Activated CD8-positive, alpha-beta memory T cell treated with anti-CD3 and anti-CD28 coated beads, Interleukin-2, amount 10 ng/mL, durations not matched to agents 7 days and 5 days (primary cell): ENCODE measurements at places on chromosomes 7 and 10. TPM values are rescaled to one million over a fixed set of nuclear protein-coding genes. Genes with fewer than 3 reads are reported as not detected.

GRCh38 chr10:71742301-71743088, 22.9 kb upstream of the C10orf105 start:
- H3K4me1 ChIP-seq = peaks cover 78% of the 10 kb centered on the region
- H3K27ac ChIP-seq = peak overlapping the region; percentile 78
- no peaks in the 10 kb centered on the region for H3K27me3 ChIP-seq
- H3K36me3 ChIP-seq = no peaks in the 10 kb centered on the region
- DNase-seq = peak; percentile 70

DNA sequence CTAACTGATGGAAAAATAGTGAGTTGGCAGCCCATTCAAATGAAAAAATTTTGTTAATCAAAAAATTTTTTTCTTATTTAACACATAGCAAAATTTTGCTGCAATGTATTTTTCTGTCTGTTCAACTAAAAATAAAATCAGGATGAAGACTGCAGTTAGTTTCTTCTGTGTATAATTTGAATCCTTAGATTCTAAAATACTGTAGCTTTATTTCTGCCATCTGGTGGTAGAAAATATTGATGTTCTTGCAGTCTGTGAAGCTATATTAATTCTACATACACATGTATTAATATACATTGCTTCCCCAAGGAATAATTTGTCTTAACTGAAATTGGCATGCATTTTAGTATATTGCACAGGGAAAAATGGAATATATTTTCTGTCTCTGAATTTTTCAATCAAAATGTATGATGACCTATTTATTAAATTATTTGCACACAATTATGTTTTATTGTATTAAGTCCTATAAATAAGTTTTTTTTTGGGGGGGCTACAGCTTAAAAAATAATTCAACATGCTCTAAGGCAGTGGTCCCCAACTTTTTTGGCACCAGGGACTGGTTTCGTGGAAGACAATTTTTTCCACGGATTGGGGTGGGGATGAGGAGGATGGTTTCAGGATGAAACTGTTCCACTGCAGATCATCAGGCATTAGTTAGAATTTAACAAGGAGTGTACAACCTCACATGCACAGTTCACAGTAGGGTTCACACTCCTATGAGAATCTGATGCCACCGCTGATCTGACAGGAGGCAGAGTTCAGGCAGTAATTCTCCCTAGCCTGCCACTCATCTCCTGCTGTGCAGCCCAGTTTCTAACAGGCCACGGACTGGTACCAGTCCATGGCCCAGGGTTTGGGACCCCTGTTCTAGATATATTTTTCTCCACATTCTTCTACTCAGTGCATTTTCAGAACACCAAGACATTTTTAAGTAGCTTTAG, 119.4 kb downstream of the GNAT3 start:
- H3K36me3 ChIP-seq = no peaks in the 10 kb centered on the region
- no peak overlapping the region for H3K4me3 ChIP-seq
- H3K27ac ChIP-seq = no peak overlapping the region
- H3K4me1 ChIP-seq = no peaks in the 10 kb centered on the region

GTF2IRD1 gene
- total RNA-seq = 0.66 TPM

DNA sequence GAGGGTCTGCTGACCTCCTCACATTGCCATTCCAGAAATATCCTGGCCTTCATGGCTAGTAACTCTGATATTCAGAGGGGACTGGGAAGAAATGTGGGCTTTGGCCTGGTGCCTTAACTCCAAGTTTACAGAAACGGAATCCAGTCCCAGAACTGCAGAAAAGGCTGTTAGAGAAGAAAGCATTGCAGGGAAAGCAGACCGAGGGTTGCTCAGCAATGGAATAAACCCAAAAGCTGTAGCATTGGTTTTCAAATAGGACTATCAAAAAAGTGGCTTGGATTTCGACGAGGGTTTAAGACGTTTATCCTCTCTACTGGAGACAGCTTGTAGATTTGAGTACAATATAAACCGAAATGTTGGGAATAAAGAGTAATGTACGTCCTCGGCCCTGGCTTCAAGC, 425.8 kb upstream of the FOXK1 start:
- no peaks in the 10 kb centered on the region for H3K4me1 ChIP-seq
- H3K27ac ChIP-seq = no peak overlapping the region
- H3K27me3 ChIP-seq = no peaks in the 10 kb centered on the region
- DNase-seq = no peak

PSPH gene
- total RNA-seq = 22.2 TPM

TFEC gene
- 1.0 TPM for total RNA-seq

- H3K4me3 ChIP-seq = no peak overlapping the region
- no peak overlapping the region for H3K27ac ChIP-seq
- no peak for DNase-seq
- H3K4me1 ChIP-seq = no peaks in the 10 kb centered on the region
These were observed 361.4 kb upstream of the VSTM2A start for GRCh38 chr7:54180796-54181195.

GRCh38 chr10:48594803-48595538, 9.9 kb downstream of the ARHGAP22 start:
- no peaks in the 10 kb centered on the region for H3K36me3 ChIP-seq
- peak; percentile 8 for DNase-seq
- no peak overlapping the region for H3K27ac ChIP-seq
- peaks cover 4% of the 10 kb centered on the region for H3K27me3 ChIP-seq
- no peaks in the 10 kb centered on the region for H3K4me1 ChIP-seq

VSTM2A gene
- not detected for total RNA-seq

GRCh38 chr10:36462194-36462593, 663.2 kb upstream of the ANKRD30A start:
- H3K4me1 ChIP-seq = no peaks in the 10 kb centered on the region
- H3K27me3 ChIP-seq = no peaks in the 10 kb centered on the region
- DNase-seq = no peak

DNA sequence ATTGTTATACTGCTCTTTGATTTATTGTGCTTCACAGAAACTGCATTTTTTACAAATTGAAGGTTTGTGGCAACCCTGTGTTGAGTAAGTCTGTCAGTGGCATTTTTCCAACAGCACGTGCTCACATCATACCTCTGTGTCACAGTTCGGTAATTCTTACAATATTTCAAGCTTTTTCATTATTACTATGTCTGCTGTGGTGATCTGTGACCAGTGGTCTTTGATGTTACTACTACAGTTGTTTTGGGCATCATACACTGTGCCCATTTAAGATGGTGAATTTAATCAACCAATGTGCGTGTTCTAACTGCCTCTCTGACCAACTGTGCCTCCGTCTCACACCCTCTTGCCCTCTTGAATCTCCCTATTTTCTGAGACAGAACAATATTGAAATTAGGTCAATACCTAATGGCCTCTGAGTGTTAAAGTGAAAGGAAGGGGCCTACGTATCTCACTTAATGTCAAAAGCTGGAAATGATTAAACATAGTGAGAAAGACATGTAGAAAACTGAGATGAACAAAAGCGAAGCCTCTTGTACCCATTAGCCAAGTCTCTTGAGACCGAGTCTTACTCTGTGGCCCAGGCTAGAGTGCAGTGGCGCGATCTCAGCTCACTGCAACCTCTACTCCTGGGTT, 20.2 kb upstream of the ASL start:
- H3K4me3 ChIP-seq = no peak overlapping the region
- DNase-seq = no peak
- no peaks in the 10 kb centered on the region for H3K36me3 ChIP-seq

DNA sequence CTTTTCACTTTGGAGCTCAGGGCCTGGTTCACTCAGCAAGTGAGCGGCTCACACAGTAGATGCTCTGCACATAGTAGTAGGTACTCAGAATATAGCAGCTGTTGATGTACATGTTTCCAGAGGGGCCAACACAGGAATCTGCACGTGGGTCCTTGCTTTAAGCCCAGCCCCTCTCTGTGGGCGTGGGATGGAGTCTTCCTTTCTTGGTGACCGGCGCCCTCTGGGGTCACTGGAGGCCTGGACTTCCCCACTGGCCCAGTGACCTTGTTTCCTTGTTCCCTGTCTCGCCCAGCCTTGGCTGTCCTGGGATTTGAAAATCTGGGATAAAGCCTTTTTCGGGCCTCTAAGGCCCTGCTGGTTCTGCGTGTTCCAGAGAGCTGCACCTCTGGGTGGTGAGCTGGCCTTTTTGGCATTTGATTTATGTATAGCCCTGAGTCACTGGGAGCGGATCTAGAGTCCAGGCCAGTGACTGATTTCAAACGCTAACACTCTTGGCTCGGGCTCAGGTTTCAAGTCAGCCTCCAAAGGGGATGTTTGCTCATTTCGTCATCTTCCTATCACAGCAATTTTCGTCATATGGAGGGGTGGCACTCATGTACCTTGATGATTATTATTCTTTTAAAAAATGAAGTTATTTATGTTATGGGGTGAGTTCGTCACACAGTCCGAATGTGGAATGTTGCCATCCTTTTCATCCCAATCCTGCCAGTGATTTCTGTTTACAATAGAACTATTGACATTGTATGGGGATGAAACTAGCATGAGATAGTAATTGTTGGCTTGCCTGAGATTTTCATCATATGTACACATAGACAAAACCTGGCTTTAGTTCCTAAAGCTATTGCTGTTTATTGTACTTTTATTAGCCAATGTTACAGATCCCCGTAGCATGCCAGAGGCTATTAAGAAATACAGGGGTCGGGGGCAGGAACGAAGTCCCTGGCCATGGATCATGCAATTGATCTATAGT, 65.5 kb downstream of the CUX1 start:
- no peak overlapping the region for H3K4me3 ChIP-seq
- no peak for DNase-seq
- H3K4me1 ChIP-seq = peaks cover 7% of the 10 kb centered on the region
- H3K36me3 ChIP-seq = no peaks in the 10 kb centered on the region
- H3K27ac ChIP-seq = no peak overlapping the region

- no peaks in the 10 kb centered on the region for H3K36me3 ChIP-seq
- no peaks in the 10 kb centered on the region for H3K4me1 ChIP-seq
- H3K27me3 ChIP-seq = no peaks in the 10 kb centered on the region
- H3K4me3 ChIP-seq = no peak overlapping the region
These were observed 694.6 kb upstream of the SORCS1 start for GRCh38 chr10:107859065-107859464.

DNA sequence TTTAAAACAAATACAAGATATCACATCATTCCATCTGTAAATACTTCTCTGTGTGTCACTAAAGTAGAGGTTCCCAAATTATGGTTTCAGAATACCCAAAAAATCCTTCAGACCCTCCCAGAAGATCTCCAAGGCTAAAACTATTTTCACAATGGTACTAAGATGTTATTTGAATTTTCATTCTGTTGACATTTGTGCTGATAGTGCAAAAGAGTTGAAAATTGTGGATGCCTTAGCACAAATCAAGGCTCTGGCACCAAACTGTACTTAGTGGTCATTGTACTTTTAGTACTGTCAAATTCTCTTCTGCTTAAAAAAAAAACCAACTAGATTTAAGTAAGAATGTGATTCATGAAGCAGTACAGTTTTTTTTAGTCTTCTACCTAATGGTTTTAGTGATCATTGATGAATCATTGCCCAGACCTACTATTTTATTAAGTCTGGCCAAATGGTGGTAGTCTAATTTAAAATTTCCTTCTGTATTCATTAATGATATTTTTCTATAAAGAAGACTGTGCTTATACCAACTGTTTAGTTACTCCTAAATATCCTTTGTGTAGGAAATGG, 50.5 kb downstream of the TPST1 start:
- no peak overlapping the region for H3K4me3 ChIP-seq
- H3K27ac ChIP-seq = no peak overlapping the region
- H3K4me1 ChIP-seq = no peaks in the 10 kb centered on the region
- H3K27me3 ChIP-seq = peaks cover 14% of the 10 kb centered on the region
- H3K36me3 ChIP-seq = no peaks in the 10 kb centered on the region
- DNase-seq = no peak

- H3K27ac ChIP-seq = no peak overlapping the region
- no peaks in the 10 kb centered on the region for H3K27me3 ChIP-seq
- no peak overlapping the region for H3K4me3 ChIP-seq
- no peaks in the 10 kb centered on the region for H3K4me1 ChIP-seq
- peaks cover 22% of the 10 kb centered on the region for H3K36me3 ChIP-seq
These were observed 28.0 kb downstream of the ABRAXAS2 start for GRCh38 chr10:124829447-124830115.

CHST3 gene
- total RNA-seq = 0.05 TPM

DNA sequence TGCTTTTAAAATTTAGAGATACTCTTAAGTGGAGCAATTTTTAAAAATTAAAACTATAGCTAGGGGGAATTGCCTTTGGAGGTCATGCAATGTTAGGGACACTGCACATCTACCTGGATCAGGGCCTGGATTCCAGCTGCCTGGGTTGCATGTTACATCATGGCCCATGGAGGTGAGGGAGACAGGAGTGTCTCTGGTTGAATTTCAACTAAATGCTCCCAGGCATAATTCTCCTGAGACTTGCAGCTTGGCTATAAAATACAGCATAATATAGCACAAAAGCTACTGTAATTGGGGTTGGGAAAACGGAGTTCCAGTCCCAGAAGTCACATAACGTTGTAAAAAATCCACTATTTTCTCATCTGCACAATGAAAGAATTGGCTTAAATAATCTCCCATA, 782.5 kb downstream of the LRMDA start:
- H3K4me3 ChIP-seq = no peak overlapping the region
- no peaks in the 10 kb centered on the region for H3K27me3 ChIP-seq
- no peak overlapping the region for H3K27ac ChIP-seq
- no peak for DNase-seq

GRCh38 chr10:90306187-90306586, 551.7 kb downstream of the HTR7 start:
- no peak for DNase-seq
- H3K4me3 ChIP-seq = no peak overlapping the region
- H3K27me3 ChIP-seq = no peaks in the 10 kb centered on the region
- H3K27ac ChIP-seq = no peak overlapping the region
- no peaks in the 10 kb centered on the region for H3K36me3 ChIP-seq
- H3K4me1 ChIP-seq = no peaks in the 10 kb centered on the region

- H3K27ac ChIP-seq = no peak overlapping the region
- peaks cover 17% of the 10 kb centered on the region for H3K27me3 ChIP-seq
- DNase-seq = peak; percentile 55
- H3K36me3 ChIP-seq = no peaks in the 10 kb centered on the region
- H3K4me3 ChIP-seq = no peak overlapping the region
These were observed 16.1 kb upstream of the TAS2R40 start for GRCh38 chr7:143205560-143206293.
